Endothelial cell (in vitro differentiated cells): ENCODE measurements at places on chromosomes 5 and 9.

- peaks cover 12% of the 10 kb centered on the region for H3K36me3 ChIP-seq
- peaks cover 9% of the 10 kb centered on the region for H3K27me3 ChIP-seq
- no peak for DNase-seq
- no peak overlapping the region for H3K27ac ChIP-seq
- peaks cover 7% of the 10 kb centered on the region for H3K4me1 ChIP-seq
These were observed 102.3 kb downstream of the SYK start for GRCh38 chr9:90903766-90904424.

DNA sequence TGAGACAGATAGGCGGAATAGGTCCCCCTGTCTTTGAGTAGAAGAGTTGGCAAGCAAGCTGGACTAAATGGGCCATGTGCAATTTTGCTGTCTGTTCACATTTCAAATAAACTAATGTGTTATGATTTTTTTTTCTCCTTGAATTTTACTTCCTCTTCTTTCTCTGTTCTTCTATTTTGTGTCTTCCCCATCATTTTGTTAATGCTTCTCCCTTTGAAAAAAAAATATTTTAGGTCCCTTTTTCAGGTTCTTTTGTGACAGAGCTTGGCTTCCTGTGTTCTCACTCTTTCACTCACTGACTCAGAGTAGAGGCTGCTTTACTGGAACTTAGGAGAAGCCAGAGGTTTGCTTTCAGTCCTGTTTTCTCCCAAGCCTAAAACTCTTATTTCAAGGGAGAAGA is 48.1 kb downstream of the PTCD2 start:
- H3K27ac ChIP-seq, result no peak overlapping the region
- peaks cover 4% of the 10 kb centered on the region for H3K4me1 ChIP-seq
- no peak overlapping the region for H3K4me3 ChIP-seq
- H3K36me3 ChIP-seq, result no peaks in the 10 kb centered on the region

DNA sequence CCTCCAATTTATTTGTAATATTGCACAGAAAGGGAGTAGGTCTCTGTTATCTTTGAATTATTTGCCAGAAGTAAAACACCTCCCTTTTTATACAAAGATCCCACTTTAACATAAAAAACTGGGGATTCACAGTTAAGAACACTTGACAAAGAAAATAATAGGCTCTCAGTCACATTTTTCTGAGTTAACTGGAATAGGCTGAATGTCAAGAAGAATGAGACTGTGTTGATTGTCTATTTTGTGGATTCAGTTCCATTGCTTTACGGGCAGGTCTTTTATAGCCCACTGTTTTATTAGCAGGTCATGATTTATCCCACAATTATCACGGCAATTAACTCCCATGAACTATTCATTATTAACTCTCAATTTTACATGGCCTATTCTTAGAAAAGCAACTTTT is 427.4 kb downstream of the CTNND2 start:
- no peaks in the 10 kb centered on the region for H3K36me3 ChIP-seq
- no peak for DNase-seq
- H3K4me1 ChIP-seq, result no peaks in the 10 kb centered on the region
- H3K27me3 ChIP-seq, result no peaks in the 10 kb centered on the region

DNA sequence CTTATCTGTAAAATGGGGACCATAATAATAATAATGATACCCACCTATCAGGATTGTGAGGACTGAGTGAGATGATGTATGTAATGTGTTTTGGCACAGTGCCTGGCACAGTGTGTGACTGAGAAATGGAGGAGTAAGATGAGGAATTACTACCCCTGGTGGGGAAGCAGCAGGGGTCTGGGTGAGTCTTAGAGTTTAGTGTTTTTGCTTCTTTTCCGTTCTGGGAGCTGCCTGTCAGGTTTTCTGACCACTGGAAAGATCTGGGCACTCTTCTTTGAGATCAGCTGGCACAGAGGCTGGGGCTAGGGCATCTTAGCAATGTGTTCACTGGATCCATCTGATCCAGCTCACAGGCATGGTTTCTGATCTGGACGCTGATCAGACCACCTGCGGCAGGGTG is 8.5 kb downstream of the LCP2 start:
- no peak overlapping the region for H3K27ac ChIP-seq
- H3K4me3 ChIP-seq, result peak overlapping the region; percentile 84

DNA sequence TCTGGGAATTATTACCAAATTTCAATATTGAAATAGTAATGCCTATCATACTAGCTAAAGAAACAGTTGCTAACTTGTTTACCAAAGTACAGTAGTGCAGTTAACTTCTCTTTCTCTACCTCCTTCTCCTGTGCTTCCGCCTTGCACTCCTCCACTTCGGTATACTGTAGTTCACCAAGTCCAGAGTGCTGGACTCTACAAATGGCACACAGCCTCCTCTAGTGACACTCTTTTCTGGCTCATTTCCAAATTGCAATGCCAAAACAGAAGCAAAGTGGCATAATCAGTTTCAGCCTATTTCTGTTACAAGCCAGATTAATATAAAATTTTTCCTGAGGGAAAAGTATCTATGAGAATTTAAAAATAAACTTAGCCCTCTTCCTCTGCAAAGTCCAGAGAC is 86.0 kb upstream of the RASGRF2 start:
- H3K27me3 ChIP-seq, result no peaks in the 10 kb centered on the region
- H3K4me3 ChIP-seq, result no peak overlapping the region
- no peak for DNase-seq
- H3K36me3 ChIP-seq, result peaks cover 9% of the 10 kb centered on the region

GRCh38 chr9:136093346-136093986 is 1.6 kb downstream of the NACC2 start:
- H3K4me1 ChIP-seq, result no peaks in the 10 kb centered on the region
- no peak for DNase-seq
- H3K27ac ChIP-seq, result no peak overlapping the region

DNA sequence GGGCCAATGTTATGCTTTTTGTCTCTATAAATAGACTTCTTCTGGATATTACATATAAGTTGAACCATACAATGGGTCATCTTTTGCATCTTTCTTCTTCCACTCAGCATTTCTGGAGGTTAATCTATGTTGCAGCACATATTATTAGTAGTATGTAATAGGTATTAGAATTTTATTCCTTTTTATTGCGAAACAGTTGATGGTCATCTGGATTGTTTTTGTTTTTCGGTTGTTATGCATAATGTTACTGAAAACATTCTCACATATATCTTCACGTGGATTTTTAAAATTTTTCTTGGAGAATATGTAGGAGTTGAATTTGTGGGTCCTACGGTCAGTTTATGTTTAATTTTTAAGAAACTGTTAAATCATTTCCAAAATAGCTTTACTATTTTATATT is 466.8 kb downstream of the SLCO4C1 start:
- H3K27ac ChIP-seq, result no peak overlapping the region
- H3K27me3 ChIP-seq, result peaks cover 2% of the 10 kb centered on the region
- H3K36me3 ChIP-seq, result no peaks in the 10 kb centered on the region
- DNase-seq, result no peak
- H3K4me1 ChIP-seq, result no peaks in the 10 kb centered on the region
- H3K4me3 ChIP-seq, result no peak overlapping the region

GRCh38 chr5:72065751-72066255 is 41.5 kb upstream of the MAP1B start:
- peak; percentile 4 for DNase-seq
- no peak overlapping the region for H3K27ac ChIP-seq
- peaks cover 4% of the 10 kb centered on the region for H3K4me1 ChIP-seq
- H3K36me3 ChIP-seq, result no peaks in the 10 kb centered on the region
- no peak overlapping the region for H3K4me3 ChIP-seq

DNA sequence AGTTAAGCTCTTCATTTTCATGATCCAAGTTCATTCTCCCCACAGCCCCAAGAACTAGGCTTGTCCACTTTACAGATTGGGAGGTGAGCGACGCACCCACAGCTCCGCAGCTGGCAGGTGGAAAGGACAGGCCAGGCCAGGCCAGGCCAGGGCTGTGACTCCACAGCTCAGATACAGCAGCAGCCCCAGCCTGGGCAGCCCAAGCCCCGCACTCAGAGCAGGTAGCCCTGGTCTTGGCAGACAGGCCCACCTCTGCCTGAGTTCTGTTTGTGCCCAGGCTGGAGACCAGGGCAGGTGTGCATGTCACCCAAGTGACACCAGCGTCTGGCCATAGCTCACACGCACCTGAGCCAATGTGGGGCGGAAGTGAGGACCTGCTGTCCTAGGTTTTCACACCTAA is 124.7 kb downstream of the WNK2 start:
- no peak overlapping the region for H3K27ac ChIP-seq
- H3K27me3 ChIP-seq, result peaks cover 6% of the 10 kb centered on the region
- no peak overlapping the region for H3K4me3 ChIP-seq
- H3K36me3 ChIP-seq, result no peaks in the 10 kb centered on the region

GRCh38 chr9:116191576-116192415 is 38.2 kb downstream of the PAPPA start:
- H3K4me1 ChIP-seq, result peaks cover 7% of the 10 kb centered on the region
- H3K27ac ChIP-seq, result no peak overlapping the region
- no peak overlapping the region for H3K4me3 ChIP-seq
- no peaks in the 10 kb centered on the region for H3K36me3 ChIP-seq

GRCh38 chr5:94788527-94788926 is 170.1 kb downstream of the SLF1 start:
- no peak overlapping the region for H3K4me3 ChIP-seq
- H3K27ac ChIP-seq, result no peak overlapping the region
- no peaks in the 10 kb centered on the region for H3K4me1 ChIP-seq
- no peaks in the 10 kb centered on the region for H3K27me3 ChIP-seq
- DNase-seq, result no peak

DNA sequence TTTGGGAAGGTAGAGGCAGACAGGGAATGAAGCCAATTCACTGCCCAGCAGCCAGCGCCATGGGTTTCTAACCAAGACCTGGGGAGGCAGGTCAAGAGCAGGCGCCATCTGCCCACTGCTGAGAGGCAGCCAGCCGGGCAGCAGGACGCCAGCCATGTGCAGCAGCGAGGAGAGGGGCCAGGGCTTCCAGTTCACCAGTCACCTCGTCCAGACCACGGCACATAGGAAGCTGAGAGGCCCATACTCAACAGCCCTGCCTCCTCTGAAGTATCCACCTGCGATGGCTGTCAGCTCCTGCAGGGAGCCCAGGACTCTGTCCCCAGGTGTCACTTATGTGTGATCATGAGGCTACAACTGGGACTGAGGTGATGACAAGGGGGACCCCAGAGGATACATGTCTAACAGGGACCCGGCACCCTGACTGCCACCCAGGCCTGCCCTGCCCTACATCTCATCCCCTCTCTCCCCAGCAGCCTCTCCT is 30.1 kb downstream of the IPPK start:
- H3K27me3 ChIP-seq, result peaks cover 4% of the 10 kb centered on the region
- H3K36me3 ChIP-seq, result peaks cover 52% of the 10 kb centered on the region
- H3K4me1 ChIP-seq, result no peaks in the 10 kb centered on the region
- H3K4me3 ChIP-seq, result no peak overlapping the region
- DNase-seq, result no peak

DNA sequence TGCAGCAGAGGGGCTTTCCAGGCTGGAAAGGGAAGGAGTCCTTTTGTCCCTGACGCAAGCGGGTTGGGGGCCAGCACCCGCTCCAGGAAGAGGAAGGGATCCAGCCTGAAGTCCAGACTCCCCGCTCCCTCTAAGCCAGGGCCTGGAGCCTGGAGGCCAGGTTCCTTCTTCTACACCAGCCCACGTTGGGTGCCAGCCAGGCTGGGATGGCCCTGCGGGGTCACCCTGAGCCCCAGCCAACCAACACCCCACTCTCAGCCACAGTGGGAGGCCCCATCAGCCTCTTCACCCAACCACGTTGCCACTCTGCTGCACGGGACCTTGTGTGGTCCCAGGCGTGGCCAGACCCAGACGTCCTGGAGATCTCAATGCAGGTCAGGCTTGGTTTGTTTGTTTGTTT is 970 bp upstream of the FUT7 start:
- peak overlapping the region; percentile 48 for H3K27ac ChIP-seq
- no peak overlapping the region for H3K4me3 ChIP-seq
- H3K27me3 ChIP-seq, result peaks cover 6% of the 10 kb centered on the region
- H3K36me3 ChIP-seq, result peaks cover 4% of the 10 kb centered on the region
- DNase-seq, result no peak
- no peaks in the 10 kb centered on the region for H3K4me1 ChIP-seq

- H3K36me3 ChIP-seq, result peaks cover 4% of the 10 kb centered on the region
- no peak overlapping the region for H3K4me3 ChIP-seq
- H3K4me1 ChIP-seq, result peaks cover 20% of the 10 kb centered on the region
- H3K27ac ChIP-seq, result no peak overlapping the region
These were observed 2.8 kb downstream of the IL6ST start for GRCh38 chr5:55991768-55992486.

- H3K4me3 ChIP-seq, result no peak overlapping the region
- no peaks in the 10 kb centered on the region for H3K36me3 ChIP-seq
- no peaks in the 10 kb centered on the region for H3K27me3 ChIP-seq
- H3K4me1 ChIP-seq, result no peaks in the 10 kb centered on the region
These were observed 16.5 kb downstream of the PAX5 start for GRCh38 chr9:37017546-37017945.

DNA sequence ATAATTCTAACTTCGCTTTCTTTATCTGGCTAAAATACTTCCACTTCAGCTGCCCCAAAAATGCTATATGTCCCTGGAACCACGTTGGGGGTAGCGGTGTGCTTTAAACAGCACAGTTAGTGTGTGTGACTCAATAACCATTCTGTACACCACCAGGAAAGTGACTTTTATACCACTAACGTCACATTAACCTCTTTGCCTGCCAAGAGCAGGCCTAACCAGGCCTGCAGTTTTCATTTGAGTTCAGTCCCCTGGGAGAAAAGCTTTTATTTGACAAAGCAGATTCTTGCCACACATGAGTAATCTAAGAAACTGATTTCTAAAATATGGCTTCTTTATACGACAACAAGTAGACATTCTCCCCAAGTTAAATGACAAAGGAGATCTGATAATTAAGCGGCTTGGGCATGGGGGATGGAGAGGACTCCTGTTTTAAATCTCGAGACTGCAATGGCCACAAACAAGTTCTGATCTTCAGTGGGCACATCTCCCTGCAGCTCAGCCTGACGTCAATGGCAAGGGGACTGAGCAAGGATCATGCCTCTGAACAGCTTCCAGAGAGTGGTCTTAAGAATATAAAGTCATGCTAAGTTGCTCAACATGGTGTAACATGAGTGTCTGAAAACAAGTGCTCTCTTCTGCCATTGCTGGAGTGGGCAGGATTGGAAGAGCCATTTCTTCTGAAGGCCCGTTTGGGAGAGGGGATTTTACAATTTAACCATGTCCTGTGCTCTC is 91.8 kb downstream of the GLIS3 start:
- no peak overlapping the region for H3K4me3 ChIP-seq
- H3K4me1 ChIP-seq, result no peaks in the 10 kb centered on the region
- no peak overlapping the region for H3K27ac ChIP-seq
- peaks cover 2% of the 10 kb centered on the region for H3K27me3 ChIP-seq
- no peak for DNase-seq
- H3K36me3 ChIP-seq, result no peaks in the 10 kb centered on the region

GRCh38 chr5:72268753-72269410 is 51.2 kb downstream of the MRPS27 start:
- H3K27me3 ChIP-seq, result no peaks in the 10 kb centered on the region
- DNase-seq, result peak; percentile 61
- H3K27ac ChIP-seq, result no peak overlapping the region
- peaks cover 3% of the 10 kb centered on the region for H3K4me1 ChIP-seq

GRCh38 chr9:16571127-16571802 is 299.2 kb downstream of the BNC2 start:
- no peaks in the 10 kb centered on the region for H3K27me3 ChIP-seq
- H3K4me3 ChIP-seq, result no peak overlapping the region
- DNase-seq, result no peak

- no peak overlapping the region for H3K4me3 ChIP-seq
- no peaks in the 10 kb centered on the region for H3K27me3 ChIP-seq
- DNase-seq, result no peak
These were observed 347.5 kb upstream of the DAB2 start for GRCh38 chr5:39772307-39772706.
